NCI-H82 (cell line): ENCODE measurements at places on chromosomes 11 and 22.

- DNase-seq: no peak
Observed at GRCh38 chr11:70497536-70498075, 99.3 kb downstream of the CTTN start.

- DNase-seq: peak; percentile 56
Observed at GRCh38 chr22:19177164-19178064, 1.1 kb downstream of the SLC25A1 start.

DNA sequence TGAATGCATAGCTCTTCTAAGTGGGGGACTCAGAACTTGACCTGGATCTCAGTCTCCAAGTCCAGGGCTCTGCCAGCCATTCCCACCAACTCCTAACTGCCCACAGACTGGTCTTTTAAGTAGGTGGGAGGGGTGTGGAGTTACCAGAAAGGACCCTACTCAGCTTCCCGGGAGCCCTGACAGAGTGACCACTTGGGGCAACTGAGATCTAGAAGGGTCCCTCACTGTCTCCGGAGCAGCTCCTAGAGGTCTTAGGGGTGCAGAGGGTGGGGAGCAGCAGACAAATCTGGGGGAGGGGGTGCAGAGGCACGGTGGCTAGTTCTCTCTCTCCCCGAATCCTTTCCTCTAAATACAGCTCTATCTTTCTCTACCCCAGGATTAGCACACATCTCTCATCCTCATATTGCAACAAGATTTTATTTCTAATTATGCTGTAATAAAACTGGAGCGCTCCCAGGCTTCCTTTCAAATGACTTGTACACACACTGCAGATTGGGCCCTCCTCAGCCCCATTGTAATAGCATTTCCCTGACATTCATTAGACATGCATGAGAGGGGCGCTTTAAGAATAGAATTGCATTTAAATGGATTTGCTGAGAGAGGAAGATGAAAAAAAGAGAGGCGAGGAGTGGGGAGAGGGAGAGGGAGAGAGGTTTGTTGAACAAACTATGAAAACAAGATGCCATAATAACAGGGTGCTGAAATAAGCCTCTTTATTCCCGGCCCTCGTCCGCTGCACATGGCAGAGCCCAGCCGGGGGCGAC lies 219.0 kb downstream of the CEP164 start:
- peak; percentile 64 for DNase-seq

DNA sequence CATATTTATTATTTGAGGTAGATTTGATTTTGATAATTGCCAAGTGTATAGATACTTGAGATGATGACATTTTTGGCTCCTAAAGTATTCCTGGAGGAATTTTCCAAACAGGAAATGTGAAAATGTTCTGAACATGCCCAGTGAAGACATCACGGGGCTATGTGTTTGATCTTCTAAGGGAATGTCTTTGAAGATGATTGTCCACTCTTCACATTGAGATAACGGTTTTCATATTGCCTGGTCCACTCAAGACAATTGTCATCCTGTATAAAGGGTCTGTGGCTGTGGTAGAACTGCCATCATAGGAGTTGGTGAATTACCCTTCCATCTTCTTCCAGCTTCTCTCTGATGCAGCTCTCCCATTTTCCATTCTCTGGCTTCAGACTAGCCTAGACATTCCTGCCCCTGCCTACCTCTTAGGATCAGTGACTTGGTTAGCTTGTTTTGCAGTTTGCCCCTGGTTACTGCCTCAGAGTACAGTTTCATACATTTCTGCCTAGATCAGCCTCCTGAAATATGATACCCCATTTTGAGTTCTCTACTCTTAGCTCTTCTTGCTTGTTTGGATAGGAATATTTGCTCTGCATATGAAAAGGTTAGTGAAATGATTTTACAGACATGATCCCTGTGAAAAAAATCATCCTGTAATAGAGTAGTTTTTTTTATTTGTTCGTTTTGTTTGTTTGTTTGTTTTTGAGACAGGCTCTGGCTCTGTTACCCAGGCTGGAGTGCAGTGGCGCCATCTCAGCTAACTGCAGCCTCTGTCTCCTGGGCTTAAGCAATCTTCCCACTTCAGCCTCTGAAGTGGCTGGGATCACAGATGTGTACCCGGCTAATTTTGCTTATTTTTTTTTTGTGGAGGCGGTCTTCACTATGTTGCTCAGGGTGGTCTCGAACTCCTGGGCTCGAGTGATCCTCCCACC lies 111.4 kb upstream of the SORL1-AS1 start:
- no peak for DNase-seq

GRCh38 chr11:130278745-130279144 lies 36.0 kb downstream of the ZBTB44 start:
- no peak for DNase-seq

DNA sequence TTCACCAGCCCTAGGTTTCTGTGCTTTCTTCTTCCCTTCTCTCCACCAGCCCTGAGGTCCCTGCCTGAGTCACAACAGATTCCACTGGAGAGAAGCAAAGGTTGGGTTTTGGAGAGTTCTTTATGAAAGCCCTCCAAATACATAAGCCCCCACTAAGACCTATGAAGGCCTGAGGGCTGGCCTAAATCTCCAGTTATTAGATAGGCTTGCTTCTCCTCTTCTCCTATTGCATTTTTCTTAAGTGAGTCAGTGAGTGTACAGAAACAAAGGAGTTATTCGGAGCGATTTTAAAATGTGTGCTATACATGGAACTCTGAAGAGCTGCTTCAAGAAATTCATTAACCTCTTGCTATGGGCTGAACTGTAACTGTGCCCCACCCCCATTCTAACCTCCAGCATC lies 1057.3 kb downstream of the OPCML start:
- peak; percentile 45 for DNase-seq

DNA sequence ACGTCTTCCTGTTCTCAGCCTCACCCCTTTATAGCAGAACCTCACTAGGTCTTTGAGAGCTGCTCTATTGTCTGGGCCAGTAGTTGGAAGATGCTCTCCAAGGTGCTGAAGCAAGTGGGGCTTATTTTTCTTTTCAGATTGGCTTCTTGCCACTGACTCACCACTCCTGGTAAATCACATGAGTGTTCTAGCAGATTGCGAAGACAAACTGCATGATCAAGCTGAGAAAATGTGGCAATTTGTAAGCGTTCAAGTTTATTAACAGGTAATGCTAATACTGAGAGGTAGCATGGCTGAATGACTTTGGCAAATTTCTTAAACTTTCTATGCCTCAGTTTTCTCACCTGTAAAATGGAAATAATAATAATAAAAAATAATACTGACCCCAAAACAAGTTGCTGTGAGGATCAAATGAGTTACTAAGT lies 59.2 kb downstream of the CACNG2 start:
- peak; percentile 10 for DNase-seq
